ENCODE measurements at places on chromosomes 3 and 15.
A peak's percentile ranks its signal among the peaks of the same experiment; 100 is the strongest.

- DNase-seq: no peak
These were observed 26.7 kb upstream of the OR5K4 start for GRCh38 chr3:98326945-98327344.

GRCh38 chr3:122235147-122235546, 51.7 kb downstream of the CASR start:
- no peak for DNase-seq

GRCh38 chr3:32347343-32348125, 44.1 kb upstream of the CMTM7 start:
- DNase-seq: no peak

GRCh38 chr3:175890066-175890465, 1030.9 kb downstream of the NAALADL2 start:
- no peak for DNase-seq

- DNase-seq: no peak
These were observed 152.2 kb upstream of the MEIS2 start for GRCh38 chr15:37252530-37252929.

DNA sequence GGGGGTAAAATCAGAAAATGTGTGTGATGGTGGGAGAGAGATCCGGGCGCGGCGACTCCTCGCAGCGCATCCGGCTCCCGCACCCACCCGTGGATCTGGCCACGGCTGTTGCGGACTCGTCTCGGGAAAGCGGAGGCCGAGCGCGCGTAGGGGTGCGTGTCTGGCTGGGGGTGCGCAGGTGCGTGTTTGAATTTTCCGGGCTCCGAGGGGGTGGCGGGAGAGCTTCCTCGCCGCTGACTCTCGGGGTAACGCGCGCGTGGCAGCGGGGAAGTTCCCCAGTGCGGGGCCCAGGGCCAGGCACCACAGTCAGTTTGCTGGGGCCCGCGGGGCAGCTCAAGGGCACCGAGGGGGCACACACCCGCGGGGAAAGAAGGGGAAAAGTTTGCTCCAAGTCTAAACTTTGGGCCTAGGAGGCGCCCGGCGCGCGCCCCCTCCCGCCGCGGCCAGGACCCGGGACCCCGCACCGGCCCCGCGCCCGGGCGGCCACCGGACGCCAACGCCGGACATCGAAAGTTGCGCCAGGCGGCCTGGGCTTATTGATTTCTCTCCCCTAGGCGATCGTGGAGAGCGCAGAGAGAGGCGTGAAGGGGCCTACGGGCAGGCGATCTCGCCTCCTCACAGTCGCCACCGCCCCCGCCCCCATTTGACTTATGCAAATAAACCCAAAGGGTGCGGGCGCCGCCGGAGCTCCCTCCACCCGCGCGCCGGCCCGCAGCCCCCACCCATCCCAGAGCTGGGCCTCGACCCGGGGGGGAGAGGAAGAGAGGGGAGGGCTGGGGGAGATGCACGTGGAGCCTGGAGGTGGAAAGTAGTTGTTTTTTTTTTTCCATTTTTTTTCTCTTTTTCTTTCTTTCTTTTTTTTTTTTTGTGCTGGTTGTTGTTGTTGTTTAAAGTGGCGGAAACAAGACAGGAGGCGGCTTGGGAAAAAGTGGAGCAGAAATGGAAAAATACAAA, 639 bp downstream of the FOXP1 start:
- DNase-seq: peak; percentile 35

DNA sequence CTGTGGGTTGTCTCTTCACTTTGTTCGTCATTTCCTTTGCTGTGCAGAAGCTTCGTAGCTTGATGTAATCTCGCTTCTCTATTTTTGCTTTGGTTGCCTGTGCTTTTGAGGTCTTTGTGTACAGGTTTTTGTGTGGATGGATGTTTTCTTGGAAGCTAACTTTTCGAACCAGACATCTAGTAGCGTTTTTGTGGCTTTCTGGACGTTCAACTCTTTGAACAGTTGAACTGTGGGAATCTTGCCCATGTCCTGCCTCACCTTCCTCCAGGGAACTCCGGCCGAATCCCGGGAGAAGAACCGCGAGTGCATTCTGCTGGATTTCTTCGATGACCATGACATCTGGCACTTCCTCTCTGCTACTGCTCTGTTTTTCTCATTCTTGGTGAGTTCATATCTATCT, 70.6 kb downstream of the USF3 start:
- DNase-seq: no peak

- no peak for DNase-seq
These were observed 123.2 kb upstream of the BNIP2 start for GRCh38 chr15:59812250-59812870.

DNA sequence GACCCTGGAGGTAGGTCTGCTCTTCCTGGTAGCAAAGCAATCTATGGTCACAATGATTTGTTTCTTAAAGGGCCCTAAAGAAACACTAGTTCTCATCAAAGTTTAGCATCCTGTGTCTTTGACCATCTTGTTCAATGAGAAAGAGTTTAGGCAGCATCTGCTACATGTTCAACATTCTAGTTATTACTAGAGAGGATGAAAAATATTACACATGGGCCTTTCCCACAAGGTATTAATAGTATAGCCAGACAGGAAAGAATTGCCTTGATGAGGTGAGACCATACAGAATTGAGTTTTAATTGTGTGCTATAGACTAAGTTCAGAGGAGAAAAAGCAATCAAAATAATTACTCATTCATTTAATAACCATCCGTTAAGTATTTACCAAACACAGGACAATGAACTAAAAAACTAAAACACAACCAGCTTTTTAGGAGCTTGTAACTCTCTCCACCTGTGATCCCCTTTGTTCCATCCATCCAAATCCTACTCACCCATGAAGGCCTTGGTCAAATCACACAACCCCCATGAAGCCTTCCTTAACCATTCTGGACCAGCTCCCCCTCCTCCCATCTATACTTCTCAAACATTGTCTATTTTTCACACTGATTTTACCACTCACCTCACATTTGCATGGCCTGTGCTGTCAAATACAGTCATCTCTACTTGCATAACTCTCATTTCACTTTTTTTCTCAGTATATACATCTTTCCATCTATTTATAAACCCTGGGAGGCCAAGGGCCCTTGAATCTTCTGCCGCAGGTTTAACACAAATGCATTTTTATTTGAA, 122.9 kb downstream of the RORA start:
- no peak for DNase-seq

GRCh38 chr3:144774897-144775296, 803.3 kb downstream of the DIPK2A start:
- DNase-seq: no peak

GRCh38 chr15:74621936-74622335, 6.3 kb downstream of the CLK3 start:
- no peak for DNase-seq

GRCh38 chr15:68433551-68433950, 1.6 kb upstream of the ITGA11 start:
- no peak for DNase-seq

DNA sequence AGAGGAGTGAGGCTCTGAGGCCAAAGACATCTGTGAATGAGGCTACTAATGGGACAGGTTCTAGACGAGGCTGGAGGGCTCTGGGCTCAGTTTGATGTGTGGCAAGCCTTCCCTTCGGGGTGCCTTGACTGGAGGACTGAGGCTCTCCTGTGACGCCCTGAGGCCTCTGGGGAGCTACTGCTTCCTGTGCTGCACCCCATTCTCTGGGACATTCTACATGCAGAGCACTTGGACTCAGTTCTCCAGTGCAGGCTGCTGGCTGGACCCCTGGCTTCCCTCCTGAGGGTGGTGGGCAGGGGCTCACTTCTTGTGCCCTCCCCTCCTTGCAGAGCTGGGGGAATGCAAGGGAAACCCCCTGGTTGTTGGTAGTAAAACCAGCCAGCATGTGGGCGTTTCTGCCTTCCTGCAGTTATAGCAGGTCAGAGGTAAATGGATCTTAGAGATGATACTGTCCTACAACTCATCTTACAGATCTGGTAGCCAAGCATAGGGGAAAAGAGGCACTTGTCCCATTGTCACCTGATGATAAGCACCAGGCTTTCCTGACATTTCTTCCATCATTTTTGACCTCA, 133.3 kb downstream of the CHDH start:
- DNase-seq: no peak

DNA sequence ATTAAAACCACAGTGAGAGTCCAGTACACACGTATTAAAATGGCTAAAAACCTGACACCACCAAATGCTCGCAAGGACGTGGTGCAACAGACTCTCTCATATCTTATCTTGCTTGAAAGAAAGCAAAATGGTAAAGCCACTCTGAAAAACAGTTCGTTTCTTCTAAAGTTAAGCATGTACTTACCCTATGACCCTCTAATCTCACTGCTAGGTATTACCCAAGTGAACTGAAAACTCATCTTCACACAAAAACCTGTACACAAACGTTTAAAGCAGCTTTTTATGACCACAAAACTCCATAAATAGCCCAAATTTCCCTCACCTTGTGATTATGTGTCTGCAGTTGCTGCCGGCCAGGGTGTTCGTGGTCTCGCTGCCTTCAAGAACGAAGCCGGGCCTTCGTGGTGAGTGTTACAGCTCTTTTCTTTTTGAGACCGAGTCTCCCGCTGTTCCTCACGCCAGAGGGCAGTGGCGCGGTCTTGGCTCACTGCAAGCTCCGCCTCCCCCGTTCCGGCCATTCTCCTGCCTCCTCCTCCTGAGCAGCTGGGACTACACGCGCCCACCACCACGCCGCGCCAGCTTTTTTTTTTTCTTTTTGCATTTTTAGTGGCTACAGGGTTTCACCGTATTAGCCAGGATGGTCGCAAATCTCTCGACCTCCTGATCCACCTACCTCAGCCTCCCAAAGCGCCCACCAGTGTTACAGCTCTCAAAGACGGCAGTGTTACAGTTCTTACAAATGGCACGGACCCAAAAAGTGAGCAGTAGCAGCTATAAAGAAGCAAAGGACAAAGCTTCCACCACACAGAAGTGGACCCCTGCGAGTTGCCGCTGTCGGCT, 165.4 kb downstream of the TJP1 start:
- no peak for DNase-seq

GRCh38 chr3:158494673-158495072, 76.3 kb upstream of the MLF1 start:
- DNase-seq: no peak

DNA sequence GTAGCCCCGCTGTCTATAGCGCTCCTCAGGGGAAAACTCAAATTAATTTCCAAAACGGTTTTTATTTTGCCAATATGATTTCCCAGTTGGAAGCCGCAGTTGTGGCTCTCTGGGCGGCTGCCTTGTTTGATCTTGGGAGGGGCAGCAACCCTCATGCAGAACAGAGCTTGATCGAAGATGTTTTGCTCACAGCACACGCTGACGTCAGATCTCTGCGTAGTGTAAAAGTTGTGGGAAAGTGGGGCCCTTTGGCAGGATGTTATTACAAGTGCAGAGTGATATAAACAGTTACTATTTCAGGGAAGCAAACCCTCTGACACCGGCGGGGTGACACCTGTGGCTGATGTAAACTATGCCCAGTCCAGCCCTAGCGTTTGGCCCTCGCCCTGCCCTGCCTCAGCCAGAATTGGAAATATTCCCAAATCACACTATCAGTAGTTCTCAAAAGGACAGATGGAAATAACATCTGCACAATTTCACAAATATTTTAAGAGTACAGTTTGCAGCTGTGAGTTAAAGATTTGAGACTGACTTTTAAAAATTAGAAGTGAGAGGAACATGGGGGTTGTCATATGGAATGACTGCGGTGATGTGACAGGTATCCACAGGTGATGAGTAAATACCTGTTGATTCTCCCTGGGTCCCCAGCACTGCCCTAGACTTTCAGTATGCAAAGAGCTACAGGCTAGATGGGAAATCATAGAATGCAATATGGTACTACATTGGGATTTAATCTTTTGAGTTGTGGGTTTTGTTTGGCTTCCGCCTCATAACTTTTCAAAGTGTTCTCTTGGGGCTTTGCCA, 1.7 kb downstream of the SYNM start:
- DNase-seq: no peak

GRCh38 chr3:123155471-123156011, 46.2 kb upstream of the SEC22A start:
- DNase-seq: no peak

GRCh38 chr15:66292571-66293418, 573 bp upstream of the DIS3L start:
- DNase-seq: no peak

GRCh38 chr3:12979151-12979946, 93.9 kb downstream of the IQSEC1 start:
- DNase-seq: no peak

- DNase-seq: no peak
These were observed 117.9 kb downstream of the HERC1 start for GRCh38 chr15:63715818-63716217.

DNA sequence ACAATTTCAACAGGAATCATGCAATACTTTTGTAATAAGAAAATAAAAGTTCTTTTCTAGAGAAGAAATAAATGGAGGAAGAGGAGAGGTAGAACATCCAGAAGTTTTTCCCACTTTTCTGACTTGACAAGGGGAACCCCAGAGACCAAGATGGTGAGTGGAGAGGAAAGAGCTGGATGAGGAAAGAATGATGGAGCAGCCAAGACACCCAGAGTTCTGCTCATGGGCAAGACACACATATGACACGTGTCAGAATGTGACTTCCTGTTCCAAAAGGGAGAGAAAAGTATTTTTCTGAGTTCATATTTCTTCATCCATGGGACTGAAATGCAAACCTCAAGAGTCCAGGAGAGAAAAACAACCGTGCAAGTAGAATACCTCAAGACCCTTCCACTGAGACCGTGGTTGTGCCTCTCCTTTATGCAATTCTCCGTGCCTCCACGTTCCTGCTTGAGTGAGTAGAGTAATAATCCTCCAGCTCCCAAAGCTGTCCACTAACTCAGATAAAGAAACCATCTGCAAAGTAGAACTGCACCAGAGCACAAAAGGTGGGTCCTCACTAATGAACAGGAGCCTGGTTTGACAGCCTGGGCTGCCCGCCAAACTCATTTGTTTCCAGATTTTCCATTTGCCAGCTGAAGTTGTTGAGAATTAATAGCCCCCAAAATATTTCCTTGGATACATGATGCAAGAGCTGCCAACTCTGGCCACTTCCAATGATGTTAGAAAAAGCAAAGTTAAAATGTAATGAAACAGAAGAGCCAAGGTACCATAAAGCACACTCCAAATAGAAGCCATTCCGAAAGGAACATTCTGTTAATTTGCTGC, 272.6 kb upstream of the IGF1R start:
- no peak for DNase-seq

DNA sequence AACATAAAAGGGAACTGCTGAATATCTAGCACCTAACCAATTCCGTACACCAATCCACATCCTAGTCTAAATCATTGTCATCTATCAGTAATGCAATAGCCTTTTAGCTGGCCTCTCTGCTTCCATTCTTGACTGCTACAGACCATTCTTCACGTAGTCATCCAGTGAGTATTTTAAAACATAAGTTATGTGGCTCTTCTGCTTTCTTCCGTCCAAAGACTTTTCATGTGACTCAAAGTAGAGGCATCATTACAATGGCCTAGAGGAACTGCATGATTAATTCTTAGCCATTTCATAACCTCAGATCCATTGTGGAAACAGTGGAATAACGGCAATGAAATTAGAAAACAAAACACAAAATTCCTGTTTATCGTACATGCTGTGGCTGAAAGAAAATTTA, 88.9 kb upstream of the CBLB start:
- no peak for DNase-seq

DNA sequence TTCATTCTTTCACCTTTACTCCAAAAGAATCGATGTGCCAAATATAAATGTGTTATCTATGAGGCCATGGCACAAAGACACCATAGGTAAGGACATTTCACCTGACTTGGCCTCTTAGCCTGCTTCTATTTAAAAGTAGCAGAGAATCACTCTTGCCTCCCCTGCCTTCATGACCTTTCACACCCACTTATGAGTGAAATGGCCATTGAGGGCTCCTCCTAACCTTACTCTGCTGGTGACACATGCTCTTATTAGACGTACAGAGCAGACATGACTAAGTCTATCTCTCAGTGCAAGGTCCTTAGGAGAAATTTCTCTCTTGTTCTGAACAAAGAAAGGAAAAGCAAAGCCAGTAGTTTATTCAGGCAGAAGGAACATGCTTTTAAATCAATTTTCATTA, 150.7 kb downstream of the LRTM1 start:
- no peak for DNase-seq

Data from stimulated activated CD4-positive, alpha-beta T cell treated with anti-CD3 and anti-CD28 coated beads, TNF-alpha, amount 100 ng/mL, for 1 hour (primary cell).